ENCODE measurements at places on chromosomes 2 and 18.
A peak's percentile ranks its signal among the peaks of the same experiment; 100 is the strongest.

GRCh38 chr2:96099861-96100798 is 16.2 kb downstream of the ADRA2B start:
- no peak for DNase-seq

GRCh38 chr18:78796693-78797455 is 182.7 kb upstream of the SALL3 start:
- DNase-seq = no peak

- no peak for DNase-seq
These were observed 2.0 kb downstream of the NAGK start for GRCh38 chr2:71070294-71071093.

- no peak for DNase-seq
These were observed 172.8 kb upstream of the FOSL2 start for GRCh38 chr2:28219758-28220368.

DNA sequence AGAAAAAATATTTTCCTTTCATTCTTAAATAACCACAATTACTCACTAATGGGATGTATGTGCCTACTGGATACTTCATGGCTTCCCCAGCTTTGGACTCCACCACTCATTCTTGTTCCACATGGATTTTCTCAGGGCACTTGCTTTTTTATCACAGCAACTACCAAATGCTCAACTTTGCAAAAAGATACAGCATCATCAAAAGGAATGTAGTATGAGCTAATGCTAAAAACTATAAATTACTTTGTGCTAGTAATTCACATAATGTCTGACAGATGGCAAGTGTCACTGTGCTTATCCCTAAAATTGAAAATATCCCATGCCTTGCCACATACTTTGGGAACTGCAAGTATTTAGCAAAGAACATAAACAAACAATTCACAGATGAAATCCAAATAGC is 130.4 kb upstream of the ZFP36L2 start:
- no peak for DNase-seq

DNA sequence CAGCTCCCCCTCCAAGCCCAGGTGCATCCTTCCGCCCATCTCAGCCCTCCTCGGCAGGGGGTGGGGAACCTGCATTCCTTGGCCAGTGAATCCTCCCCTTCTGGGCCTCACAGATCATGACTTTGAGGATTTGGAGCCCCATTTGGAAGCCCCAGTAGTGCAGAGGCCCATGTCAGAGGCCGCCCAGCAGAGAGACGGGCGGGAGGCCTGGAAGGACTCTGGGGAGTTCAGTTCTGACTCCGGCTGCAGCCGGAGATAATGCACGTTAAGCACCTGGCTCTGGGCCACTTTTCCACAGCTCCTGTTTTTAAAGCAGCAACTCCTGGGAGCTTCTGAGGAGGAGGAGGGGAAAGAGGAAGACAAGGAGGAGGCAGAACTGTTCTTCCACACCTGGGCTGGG is 14.9 kb downstream of the ATOH8 start:
- DNase-seq = no peak

GRCh38 chr2:225041207-225041850 is 939 bp downstream of the DOCK10 start:
- DNase-seq = peak; percentile 65

GRCh38 chr2:69211686-69212085 is 175.3 kb downstream of the GFPT1 start:
- no peak for DNase-seq

DNA sequence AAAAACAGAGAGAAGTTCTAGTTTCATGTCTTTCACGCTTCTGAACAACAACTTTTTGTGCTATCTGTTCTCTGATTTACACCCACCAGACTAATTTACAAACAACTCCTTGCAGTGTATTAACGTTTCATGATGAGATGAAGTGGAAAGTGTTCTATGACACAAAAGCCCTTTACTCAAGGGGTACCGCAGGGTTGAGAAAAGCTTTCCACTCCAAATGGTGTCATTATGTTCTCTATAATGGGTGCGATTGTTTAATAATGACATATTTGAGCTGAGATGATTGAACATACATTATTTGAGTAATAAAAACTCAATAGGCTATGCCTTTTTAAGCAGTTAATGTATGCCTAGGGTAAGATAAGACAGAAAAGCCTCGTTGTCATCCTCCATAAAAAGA is 76.3 kb downstream of the ACTR3 start:
- no peak for DNase-seq

DNA sequence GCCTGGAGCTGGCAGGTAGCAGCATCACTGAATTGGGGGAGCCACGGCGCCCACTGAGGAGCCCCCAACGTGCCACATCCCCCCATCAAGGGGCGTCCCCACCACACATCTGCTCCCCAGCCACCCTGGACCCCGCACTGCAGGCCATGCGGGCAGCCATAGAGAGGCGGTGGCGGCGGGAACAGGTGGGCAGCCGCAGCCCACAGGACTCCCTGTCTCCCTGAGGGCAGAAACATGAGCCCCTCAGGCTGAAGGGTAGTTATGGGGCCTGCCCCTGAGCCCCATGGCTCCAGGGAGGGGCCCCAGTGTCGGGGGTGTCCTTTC is 26.6 kb downstream of the CROCC2 start:
- DNase-seq = no peak

- no peak for DNase-seq
These were observed 44.6 kb upstream of the DOCK10 start for GRCh38 chr2:225086915-225087314.

DNA sequence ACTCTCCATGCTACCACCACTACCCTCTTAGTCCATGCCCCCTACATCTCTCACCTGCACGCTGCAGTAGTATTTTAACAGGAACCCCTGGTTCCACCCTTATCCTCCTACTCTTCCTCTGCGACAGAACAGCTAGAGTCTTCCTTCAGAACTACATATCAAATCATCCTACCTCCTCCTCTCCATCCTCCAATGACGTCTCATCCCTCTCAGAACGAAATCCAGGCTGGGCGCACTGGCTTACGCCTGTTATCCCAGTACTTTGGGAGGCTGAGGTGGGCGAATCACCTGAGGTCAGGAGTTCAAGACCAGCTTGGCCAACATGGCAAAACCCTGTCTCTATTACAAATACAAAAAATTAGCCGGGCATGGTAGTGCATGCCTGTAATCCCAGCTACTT is 10.3 kb upstream of the KIF3C start:
- no peak for DNase-seq

DNA sequence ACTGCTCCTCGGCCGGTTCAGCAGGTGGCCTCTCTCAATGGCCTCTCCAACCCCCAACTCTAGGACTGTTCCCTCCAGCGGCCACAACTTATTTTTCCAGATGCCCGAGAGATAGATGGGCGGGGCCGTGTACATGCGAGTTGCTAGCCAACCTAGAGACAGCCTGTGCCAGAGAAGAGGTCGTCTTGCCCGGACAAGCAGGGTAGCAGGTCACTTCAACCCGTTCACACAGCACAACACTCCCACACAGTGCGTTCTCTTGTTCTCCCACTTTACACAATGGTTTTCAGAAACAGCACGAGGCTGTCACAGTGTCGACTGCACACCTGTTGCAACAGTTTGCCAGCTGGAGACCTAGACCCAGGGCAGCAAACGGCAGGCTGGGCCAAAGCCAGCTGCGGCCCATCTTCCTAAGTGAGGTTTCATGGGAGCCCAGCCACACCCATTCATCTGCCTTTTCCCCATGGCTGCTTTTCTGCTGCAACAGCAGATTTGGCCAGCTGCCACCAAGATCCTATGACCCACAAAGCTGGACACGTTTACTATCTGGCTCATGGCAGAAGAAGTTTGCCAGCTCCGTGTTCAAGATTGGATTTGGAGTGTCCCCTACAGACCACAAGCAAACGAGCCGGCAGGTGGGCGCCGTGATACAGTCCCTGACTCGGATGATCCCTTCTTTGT is 7.3 kb upstream of the PRLH start:
- peak; percentile 92 for DNase-seq

- DNase-seq = no peak
These were observed 101.7 kb downstream of the COBLL1 start for GRCh38 chr2:164739966-164740365.

- DNase-seq = no peak
These were observed 44.0 kb downstream of the GYPC start for GRCh38 chr2:126699716-126700581.

DNA sequence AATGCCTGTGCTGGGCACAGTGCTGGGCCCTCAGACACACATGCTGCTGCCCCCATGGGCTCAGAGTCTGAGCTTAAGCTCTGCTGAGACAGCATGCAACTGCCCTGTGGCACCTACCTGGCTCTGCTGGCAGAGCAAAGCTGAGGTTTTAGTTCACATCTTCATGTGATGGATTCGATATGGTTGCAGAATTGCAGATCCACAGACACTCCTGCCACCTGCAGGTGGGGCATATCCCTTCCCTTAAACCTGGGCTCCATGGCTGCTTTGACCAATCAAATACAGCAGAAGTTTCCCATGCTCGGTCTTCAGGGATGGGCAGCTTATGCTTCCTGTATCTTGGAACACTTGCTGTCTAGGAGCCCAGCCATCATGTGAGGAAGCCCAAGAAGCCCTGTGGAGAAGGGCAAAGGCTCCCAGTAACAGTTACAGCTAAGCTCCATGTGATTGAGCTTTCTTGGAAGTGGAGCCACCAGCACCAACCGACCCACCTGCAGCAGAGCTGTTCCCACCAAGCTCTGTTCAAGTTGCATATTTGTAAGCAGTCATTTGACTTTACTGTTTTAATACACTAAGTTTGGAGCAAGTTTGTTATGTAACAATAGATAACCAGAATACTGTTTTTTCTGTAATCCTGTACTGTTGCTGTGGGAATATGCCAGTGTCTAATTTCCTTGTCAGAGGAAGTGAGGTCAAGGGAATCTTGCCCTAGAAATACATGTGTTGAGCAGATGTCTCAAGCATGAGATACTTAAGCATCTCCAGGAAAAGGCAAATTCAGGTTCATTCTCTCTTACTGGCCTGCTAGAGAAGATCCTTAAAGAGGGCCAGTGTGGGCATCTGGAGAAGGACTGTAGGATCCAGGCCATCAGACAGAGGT is 79.3 kb downstream of the SH3RF3 start:
- peak; percentile 83 for DNase-seq

All from RPMI8226 (cell line).